ENCODE measurements at places on chromosomes 5 and 9.
A peak's percentile ranks its signal among the peaks of the same experiment; 100 is the strongest.

DNA sequence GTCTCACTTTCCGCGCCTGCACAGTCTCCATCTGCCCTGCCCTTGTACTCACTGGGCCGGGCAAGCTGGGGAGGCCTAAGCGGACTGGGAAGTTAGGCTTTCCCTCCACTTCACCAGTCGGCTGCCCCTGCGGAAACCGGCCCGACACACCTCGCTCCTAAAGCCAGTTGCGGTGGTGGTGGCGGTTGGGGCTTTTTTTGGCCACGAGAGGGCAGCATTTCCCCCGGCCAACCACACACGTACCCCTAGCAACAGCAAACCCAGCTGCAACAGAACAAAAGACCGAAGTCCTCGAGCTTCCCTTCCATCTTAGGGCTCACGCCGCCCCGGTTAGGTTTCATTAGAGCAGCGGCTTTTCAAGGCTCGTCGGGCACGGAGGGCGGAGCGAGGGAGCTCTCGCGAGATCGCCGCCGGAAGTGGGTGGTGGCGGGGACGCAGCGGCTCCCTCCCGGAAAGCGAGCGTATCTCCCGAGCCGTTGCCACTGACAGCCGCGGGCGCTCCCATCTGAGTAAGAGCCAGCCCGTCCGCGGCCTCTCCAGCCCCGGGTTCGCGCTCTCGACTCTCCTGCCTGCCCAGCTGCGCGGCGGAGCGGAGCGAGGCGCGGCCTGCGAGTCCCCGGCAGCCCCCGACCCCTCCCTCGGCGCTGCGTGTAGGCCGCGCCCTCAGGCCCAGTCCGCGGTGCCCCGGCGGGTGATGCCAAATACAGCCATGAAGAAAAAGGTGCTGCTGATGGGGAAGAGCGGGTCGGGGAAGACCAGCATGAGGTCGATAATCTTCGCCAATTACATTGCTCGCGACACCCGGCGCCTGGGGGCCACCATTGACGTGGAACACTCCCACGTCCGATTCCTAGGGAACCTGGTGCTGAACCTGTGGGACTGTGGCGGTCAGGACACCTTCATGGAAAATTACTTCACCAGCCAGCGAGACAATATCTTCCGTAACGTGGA, at the start of gene RRAGA:
Gene RRAGA (plus strand): TSS at position 462 of the 951 bp plus-strand sequence. CDS start 233 bp downstream, at position 695.
- peak; percentile 98 for DNase-seq
- H3K4me3 ChIP-seq: peak within 1 kb of the TSS; percentile 62
- peak within 1 kb of the TSS; percentile 91 for H3K27ac ChIP-seq
- no peaks in the 10 kb centered on the region for H3K36me3 ChIP-seq
- no peaks in the 10 kb centered on the region for H3K27me3 ChIP-seq

- DNase-seq: no peak
- no peaks in the 10 kb centered on the region for H3K27me3 ChIP-seq
- no peak overlapping the region for H3K4me3 ChIP-seq
- peak overlapping the region; percentile 74 for H3K27ac ChIP-seq
Measured at GRCh38 chr5:1103093-1103492, 8.8 kb downstream of the SLC12A7 start.

DNA sequence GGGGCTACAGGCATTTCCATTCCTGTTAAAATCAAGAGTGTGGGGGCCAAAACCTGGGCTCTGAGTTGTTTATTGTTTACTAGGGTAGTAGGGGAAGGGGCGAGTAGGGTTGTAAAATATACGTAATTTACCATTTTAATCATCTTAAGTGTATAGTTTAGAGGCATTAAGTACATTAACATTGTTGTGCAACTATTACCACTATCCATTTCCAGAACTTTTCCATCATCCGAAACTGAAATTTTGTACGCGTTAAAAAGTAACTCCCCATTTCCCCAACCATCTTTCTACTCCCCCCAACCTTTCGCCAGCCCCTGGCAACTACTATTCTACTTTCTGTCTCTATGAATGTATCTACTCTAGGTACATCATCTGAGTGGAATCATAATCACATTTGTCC, 3.6 kb upstream of the FOXD1 start:
- no peaks in the 10 kb centered on the region for H3K4me1 ChIP-seq
- no peak for DNase-seq
- H3K4me3 ChIP-seq: no peak overlapping the region
- H3K27ac ChIP-seq: no peak overlapping the region

DNA sequence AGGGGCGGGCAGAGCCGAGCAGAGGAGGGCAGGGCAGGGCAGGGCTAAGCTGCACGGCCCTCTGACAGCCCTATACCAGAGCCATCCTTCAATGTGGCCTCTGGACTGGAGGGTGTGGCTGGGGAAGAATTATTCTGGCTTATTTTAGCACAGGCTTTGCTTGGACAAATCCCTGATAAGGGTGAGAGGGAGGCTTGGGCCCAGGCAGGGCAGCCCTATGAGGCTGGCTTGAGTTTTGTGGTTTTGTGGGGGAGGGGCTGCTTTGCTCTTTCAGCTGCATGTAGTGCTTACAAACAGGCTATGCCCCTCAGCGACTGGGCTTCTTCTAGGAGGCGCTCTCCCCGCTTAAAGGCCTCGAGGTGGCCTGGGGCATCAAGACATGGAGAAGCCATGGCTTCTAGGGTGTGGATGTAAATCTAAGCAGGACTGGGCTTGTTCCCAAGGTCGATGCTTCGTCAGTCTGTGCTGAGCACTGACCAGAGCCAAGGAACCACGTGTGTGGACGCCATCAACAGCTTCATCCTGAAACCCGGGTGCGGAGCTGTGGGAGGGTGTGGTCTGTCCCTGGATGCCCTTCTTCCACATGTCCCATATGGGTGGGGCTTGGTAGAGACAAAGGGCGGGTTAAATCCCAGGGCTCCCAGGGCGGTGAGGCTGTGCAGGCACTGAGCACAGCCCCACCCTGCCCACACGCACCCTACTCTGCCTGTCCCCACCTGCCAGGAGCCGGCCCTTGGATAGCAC, 45.7 kb upstream of the IPPK start:
- peak; percentile 73 for DNase-seq
- no peak overlapping the region for H3K4me3 ChIP-seq
- H3K27me3 ChIP-seq: no peaks in the 10 kb centered on the region
- peaks cover 39% of the 10 kb centered on the region for H3K36me3 ChIP-seq

GRCh38 chr9:84955971-84956370, 286.4 kb downstream of the NTRK2 start:
- no peak for DNase-seq
- H3K27ac ChIP-seq: no peak overlapping the region
- no peaks in the 10 kb centered on the region for H3K4me1 ChIP-seq
- H3K36me3 ChIP-seq: no peaks in the 10 kb centered on the region
- H3K27me3 ChIP-seq: peaks cover 16% of the 10 kb centered on the region
- no peak overlapping the region for H3K4me3 ChIP-seq

DNA sequence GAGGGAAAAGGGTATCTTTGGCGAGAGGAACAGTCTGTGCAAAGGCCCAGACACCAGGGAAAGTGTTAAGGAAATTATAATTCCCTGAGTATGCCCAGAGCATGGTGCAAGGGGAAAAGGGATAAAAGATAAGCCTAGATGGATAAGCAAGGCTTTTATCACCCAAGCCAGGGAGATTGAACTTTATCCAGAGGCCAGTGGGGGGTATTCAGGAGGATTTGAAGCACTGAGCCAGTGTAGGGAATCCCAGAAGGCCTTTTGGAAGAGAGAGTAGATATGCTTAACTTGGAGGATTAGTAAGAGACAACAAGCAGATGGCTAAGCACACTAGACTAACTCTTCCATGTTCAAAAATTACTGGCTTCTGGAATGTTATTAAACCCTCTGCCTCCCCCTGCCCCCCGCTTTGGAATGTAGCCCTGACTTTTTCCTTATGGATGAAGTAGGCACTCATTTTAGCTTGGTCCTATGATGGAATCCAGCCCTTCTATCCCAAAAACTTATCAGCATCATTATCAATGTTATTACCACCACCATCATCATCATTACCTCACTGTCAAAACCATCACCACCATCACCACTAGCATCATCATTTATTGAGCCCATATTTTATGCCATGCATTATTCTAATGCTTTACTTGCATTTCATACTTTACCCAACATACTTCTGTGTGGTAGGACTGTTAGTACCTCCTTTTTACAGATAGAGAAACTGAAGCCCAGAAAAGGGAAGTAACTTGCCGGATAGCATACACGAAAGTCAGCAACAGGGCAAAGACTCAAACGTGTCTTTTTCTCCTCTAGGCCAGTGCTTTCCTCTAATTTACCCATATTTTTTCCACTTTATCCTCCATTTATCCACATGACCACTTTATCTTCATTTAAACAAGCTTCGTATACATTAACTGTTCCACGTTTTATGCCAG, 237.0 kb downstream of the PAPPA start:
- H3K4me1 ChIP-seq: no peaks in the 10 kb centered on the region
- no peaks in the 10 kb centered on the region for H3K36me3 ChIP-seq
- no peak overlapping the region for H3K4me3 ChIP-seq
- no peak for DNase-seq

GRCh38 chr5:4553978-4554377, 586.2 kb upstream of the ADAMTS16 start:
- H3K4me1 ChIP-seq: peaks cover 12% of the 10 kb centered on the region
- DNase-seq: peak; percentile 48
- H3K36me3 ChIP-seq: no peaks in the 10 kb centered on the region
- H3K4me3 ChIP-seq: no peak overlapping the region
- peak overlapping the region; percentile 71 for H3K27ac ChIP-seq

- no peaks in the 10 kb centered on the region for H3K36me3 ChIP-seq
- peak; percentile 81 for DNase-seq
- no peaks in the 10 kb centered on the region for H3K27me3 ChIP-seq
Measured at GRCh38 chr9:38482918-38483592, 58.8 kb upstream of the IGFBPL1 start.

GRCh38 chr5:122937914-122938313, 92.5 kb downstream of the SNX24 start:
- H3K4me3 ChIP-seq: no peak overlapping the region
- no peaks in the 10 kb centered on the region for H3K36me3 ChIP-seq
- no peaks in the 10 kb centered on the region for H3K27me3 ChIP-seq
- peak; percentile 10 for DNase-seq
- H3K4me1 ChIP-seq: peaks cover 14% of the 10 kb centered on the region
- H3K27ac ChIP-seq: no peak overlapping the region

DNA sequence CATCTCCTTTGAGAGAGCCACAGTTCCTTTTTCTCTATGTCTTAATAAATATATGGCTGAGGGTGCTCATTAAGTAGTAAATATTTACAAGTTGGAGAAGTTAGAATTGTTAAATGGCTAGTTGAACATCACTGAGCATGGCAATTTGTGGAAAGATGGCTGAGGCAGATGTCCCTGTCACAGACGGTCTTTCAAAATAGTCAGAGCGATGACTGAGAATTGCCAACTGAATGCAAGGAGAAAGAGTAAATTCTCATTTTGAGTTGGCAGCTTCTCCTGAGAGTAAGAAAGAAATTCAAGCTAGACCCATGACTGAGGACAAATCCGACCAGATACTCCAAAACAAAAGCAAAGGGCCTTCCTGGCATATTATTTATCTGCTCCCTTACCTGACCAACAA, 617.9 kb downstream of the KCTD16 start:
- H3K4me1 ChIP-seq: no peaks in the 10 kb centered on the region
- no peaks in the 10 kb centered on the region for H3K36me3 ChIP-seq
- DNase-seq: no peak
- H3K27ac ChIP-seq: no peak overlapping the region

- peaks cover 4% of the 10 kb centered on the region for H3K4me1 ChIP-seq
- no peak overlapping the region for H3K27ac ChIP-seq
- H3K27me3 ChIP-seq: no peaks in the 10 kb centered on the region
- no peak overlapping the region for H3K4me3 ChIP-seq
- DNase-seq: peak; percentile 37
Measured at GRCh38 chr5:32029261-32029660, 144.9 kb downstream of the GOLPH3 start.

DNA sequence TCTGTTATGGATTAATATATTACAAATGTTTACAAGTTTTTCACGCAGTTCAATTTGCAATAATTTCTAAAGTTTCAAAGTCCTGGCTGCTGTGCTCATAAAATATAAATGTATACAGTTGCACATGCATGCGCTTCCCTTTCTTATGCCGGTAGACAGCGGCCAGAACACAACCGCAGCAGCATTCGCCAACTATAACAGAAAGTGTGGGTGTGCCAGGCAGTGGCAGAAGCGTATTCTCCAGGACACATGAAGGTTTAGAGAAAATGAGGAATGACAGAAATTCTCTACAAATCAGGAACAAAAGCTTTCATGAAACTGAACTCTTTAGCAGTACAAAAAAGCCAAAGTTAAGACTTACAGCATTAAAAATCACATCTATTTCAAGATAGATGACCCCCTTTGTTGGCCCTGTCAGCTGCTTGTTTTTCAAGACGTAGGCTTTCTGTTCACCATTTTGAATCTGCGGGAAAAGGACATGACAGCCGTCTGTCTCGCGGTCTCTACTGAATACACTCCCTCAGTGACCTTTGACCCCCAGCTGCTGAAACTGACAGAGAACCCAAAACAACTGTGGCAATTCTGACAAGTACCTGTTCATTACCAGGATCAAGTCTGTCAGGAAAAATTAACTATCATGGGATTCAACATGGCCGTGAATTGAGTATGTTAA, 252.2 kb downstream of the SLF1 start:
- no peaks in the 10 kb centered on the region for H3K36me3 ChIP-seq
- H3K27me3 ChIP-seq: no peaks in the 10 kb centered on the region
- H3K4me3 ChIP-seq: no peak overlapping the region
- no peak for DNase-seq
- no peaks in the 10 kb centered on the region for H3K4me1 ChIP-seq

- H3K27me3 ChIP-seq: no peaks in the 10 kb centered on the region
- H3K4me3 ChIP-seq: no peak overlapping the region
- no peak overlapping the region for H3K27ac ChIP-seq
- no peaks in the 10 kb centered on the region for H3K4me1 ChIP-seq
Measured at GRCh38 chr5:33460210-33460609, 19.4 kb downstream of the TARS1 start.

DNA sequence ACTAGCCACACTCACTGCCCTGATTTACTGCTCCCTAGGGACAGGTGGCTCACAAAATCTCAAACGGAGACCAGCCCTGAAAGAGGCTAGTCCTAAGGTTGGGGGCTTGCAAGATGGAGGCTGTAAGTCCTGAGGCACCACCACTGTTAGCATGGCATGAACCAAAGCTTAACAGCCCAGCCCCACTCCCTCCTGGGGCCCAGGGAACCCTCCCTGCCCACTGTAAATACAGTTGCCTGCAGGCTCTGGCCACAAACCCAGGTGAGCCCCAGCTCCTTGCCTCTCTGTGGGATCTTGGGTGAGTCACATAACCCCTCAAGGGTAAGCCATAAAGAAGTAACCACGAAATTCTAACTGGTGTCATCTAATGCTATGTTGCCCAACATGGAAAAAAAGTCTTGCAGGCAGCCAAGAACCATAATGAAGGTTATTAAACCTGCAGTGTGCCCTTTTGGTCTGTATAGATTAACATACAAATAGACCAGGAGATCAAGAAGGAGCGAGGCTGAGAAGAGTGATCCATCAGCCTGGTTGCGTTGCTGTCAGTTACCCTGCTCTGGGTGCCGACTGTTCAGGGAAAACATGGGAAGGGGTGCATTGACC, 1.7 kb upstream of the POMT1 start:
- H3K4me3 ChIP-seq: no peak overlapping the region
- DNase-seq: no peak
- peaks cover 33% of the 10 kb centered on the region for H3K36me3 ChIP-seq
- no peaks in the 10 kb centered on the region for H3K27me3 ChIP-seq
- peak overlapping the region; percentile 53 for H3K27ac ChIP-seq
